Right hindlimb (tissue), 1 donor: ENCODE measurements at places on chromosomes 5 and 9.

DNA sequence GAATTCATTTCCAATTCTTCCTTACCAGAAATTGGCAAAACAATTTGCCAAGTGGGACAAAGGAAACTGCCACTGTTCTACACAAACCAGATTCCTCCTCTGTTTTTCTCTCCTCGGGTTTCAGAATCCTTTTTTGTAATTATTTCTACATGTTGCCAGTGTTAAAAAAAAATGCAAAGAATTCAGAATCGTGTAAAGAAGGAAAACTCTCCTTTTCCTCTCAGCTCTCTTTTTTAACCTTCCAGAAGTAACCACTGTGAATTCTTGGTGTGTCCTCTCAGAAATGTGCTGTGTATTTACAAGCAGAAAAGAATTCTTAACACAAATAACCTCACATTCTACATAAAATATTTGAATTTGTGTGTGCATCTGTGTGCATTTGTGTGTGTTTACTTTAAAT, 224.6 kb downstream of the DRD1 start:
- no peak for DNase-seq

DNA sequence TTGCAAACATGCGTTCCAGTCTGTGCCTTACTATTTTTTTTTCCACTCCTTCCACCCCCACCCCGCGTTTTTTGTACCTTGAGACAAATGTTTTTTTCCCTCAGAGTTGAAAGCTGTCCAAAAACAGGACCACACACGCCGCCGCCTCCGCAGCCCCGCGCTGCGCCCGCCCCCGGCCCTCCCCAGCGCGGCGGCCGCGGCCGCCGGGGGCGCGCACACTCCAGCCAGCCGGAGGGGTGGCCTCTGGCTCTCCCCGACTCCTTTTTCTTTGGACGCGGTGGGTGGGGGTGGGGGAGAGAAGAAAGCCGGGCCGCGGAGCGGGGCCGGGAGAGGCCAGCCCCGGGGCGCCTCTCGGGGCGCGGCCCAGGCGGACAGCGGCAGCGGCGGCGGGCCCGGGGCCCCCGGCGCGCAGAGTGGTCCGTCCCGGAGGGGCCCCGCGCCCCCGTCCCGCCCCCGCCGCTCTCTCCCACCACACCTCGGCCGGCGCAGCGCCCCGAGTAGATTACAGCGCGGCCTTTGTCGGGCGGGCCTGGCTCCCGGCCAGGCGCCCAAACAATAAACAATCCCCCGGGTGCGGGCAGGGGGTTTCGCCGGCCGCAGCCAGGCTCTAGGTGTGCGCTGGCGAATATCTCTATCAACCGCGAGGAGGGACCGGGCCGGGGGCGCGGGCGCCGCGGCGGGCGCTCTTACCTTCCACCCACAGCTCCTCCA, 10.9 kb downstream of the PTCH1 start:
- peak; percentile 86 for DNase-seq

DNA sequence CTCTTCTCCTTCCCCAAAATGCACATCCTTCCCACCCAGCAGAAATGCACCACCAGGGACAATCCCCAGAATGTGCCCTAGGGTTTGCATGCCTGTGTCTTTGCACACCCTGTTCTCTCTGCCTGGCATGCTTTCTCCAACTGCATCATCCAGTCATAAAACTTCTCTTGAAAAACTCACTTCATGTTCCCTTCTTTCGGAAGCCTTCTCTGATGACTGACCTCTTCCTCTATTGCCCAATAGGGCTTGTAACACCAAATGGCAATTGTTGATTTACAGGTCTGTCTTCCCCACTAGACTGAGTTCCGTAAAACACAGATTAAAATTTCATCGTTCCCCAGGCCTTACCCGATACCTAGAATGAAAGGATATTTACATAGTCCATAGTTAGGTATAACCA, 83.1 kb upstream of the SPOCK1 start:
- no peak for DNase-seq

DNA sequence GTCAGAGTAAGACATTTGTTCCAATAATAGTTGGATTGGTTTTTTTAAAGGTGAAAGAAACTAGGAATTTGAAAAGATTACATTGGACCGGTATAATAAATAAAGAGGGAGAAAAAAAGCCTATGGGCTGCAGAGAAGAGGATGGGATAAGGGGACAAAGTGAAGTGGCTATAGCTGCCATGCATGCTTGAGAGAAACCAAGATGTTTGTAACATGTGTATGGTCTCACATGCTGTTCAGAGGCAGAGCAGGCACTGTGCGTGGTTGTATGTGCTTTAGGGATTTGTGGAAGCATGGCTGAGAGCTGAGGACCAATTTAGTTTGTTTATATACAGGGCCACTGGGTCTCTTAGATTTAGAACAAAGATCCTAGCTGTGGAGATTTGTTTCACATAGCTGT, 32.7 kb downstream of the LNPEP start:
- peak; percentile 27 for DNase-seq

- DNase-seq, result peak; percentile 66
Observed at GRCh38 chr5:74251141-74252035, 389.1 kb downstream of the ENC1 start.

GRCh38 chr5:98679963-98680362, 93.5 kb upstream of the RGMB start:
- no peak for DNase-seq

DNA sequence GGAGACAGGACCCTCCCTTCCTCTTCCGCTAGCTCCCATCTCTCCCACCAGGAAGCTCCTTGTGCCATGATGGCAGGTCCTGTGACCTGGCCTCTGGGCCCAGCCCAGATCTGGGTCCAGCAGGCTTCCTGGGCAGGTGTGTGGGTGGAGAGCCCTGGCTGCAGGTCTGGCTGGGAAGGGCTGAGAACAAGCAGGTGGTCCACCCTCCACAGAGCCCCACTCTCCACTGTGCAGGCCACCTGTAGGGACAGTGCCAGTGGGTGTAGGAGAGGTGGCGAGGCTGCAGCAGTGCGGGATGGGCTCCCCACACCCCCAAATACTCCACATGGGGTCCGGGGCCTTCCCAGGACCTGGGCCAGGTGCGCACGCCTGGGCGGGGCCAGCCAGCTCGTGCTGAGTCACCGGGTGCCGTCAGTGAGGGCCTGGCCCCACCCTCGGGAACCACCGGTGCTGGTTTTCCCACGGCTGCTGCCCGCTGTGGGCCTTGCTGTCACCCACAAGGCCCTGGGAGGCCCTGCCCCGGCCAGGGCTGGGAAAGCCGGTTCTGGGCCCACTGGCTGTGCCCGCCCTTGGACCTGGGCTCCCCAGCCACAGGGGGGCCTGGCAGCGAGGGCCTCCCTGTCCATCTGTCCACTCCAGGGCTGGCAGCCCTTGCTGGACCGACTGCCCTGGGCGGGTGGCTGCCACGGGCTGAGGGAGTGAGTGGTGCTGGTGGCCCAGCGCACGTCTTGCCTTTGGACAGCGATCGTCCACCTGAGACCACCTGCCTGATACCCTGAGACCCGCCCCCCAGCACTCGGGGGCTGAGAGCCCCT, 9.3 kb upstream of the NRARP start:
- no peak for DNase-seq

DNA sequence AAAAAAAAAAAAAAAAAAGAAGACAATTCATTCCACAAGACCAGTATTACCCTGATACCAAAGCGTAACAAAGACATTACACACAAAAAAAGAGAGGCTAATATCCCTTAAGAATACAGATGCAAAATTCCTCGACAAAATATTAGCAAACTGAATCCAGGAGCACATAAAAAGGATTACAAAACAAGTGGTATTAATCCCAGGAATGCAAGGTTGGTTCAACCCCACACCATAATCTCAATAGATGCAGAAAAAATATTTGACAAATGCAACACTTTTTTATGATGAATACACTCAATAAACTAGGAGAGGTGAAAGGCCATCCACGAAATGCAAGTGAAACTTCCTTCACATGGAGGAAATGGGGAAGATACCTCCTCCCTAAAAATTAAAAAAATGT, 80.1 kb upstream of the TLR4 start:
- no peak for DNase-seq

- no peak for DNase-seq
Observed at GRCh38 chr9:19757745-19758144, 31.1 kb downstream of the SLC24A2 start.

DNA sequence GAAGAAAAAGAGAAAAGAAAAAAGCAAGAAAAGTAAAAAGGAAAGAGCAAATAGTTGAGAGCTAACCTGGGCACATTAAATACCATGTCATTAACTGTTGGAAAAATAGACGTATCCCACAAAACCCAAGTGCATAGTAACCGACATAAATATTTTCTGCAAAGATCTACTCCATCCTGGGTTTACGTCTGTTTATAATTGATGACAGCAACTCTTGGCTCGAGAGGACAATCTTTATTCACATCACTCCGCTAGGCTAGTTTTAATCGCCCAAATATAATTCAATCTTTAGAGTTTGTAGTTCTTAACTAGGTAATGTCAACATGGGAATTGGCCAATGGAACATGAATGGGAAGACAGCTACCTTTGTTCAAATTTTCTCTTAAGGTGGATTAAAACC, 321.7 kb upstream of the TNC start:
- DNase-seq, result no peak

DNA sequence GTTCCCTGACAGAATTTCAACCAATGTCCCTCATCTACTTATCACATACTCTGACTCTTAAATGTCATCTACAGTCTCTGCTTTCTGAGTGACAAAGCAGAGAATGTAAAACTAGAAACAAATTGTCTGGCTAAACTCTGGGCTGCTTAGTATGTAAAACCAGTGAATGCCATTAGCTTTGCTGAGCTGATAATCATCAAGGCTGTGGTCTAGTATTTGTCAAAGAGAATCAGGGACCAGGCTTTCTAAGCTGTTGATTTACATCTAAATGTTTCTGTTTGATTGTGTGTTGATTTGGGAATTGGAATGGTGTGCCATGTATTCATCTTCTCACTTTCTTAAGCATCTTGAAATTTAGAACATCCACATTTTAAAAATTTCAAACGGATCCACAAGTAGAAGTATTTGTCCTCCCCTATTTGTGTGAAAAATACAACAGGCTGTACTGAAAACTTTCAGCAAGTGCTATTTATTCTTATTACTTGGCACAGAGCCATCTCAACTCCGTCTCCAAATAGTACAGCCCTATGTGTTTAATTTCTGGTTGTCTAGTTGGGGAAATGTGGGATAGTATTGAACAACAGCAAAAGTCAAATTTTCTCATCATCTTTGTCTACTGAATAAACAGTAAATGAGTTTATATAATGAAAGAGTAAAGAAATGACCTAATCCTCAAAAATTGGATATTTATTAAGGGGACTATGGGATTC, 251.5 kb downstream of the KCTD16 start:
- DNase-seq, result no peak

DNA sequence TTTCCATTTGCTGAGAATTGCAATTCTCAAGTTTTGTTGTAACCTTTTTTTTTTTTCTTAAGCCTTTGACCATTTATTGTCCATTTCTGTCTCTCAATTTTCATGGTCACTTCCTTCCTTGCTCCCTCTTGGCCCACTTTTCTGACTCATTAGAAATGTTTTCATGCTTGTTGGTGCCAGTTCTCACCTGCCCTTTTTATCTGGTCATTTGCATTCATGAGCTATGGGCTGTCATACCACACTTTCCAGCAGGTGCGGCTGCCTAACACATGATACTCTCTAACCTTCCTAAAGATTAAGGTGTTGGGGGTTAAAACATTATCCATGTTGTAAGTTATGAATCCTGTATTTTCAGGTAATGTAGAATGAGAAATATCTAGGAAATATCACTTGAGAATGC, 150.5 kb upstream of the TLX3 start:
- DNase-seq, result no peak

- peak; percentile 46 for DNase-seq
Observed at GRCh38 chr5:540906-541538, 16.8 kb upstream of the SLC9A3 start.

GRCh38 chr5:66967102-66967501, 229.5 kb downstream of the CD180 start:
- DNase-seq, result no peak

GRCh38 chr5:14054111-14054854, 88.9 kb upstream of the TRIO start:
- DNase-seq, result no peak

DNA sequence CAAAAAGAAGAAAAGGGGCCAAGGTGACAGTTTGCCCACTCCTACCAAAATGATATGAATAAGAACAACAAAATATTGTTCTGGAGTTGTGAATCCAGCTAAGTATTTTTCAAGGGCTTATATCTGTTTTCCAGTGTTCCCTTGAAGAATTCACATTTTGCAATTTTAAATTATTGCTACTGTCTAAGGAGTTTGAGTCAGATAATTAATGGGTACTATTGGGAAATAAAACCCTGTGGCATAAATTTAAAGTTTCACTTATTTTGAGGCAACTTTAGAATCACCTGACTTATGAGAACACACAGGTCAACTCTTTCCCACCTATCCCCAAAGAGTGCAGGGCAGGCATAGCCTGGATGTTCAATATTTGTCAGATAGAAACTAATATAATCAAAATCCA, 188.0 kb upstream of the GHR start:
- DNase-seq, result no peak
